A549 treated with CpdA at 1 μM for 4 hours (cell line): ENCODE measurements at places on chromosomes 3 and 15. TPM values are rescaled to one million over a fixed set of nuclear protein-coding genes. Genes with fewer than 3 reads are reported as not detected.

EPHB1 gene
- total RNA-seq: 0.05 to 0.37 TPM (median 0.16 TPM) in 4 of 5 replicates, not detected in the other

SLC51A gene
- total RNA-seq: not detected in 5 replicates

DUOXA2 gene
- total RNA-seq: not detected in 5 replicates

SETMAR gene
- total RNA-seq: 8.3 to 9.1 TPM (median 8.9 TPM) in 5 replicates

KCNMB3 gene
- 0.99 to 1.7 TPM (median 1.5 TPM) in 5 replicates for total RNA-seq

BUB1B gene
- total RNA-seq: 28.2 to 33.9 TPM (median 30.0 TPM) in 5 replicates

ANKDD1A gene
- 1.5 to 1.9 TPM (median 1.8 TPM) in 5 replicates for total RNA-seq

MORC1 gene
- total RNA-seq: not detected in 5 replicates

PLS1 gene
- total RNA-seq: 12.9 to 15.5 TPM (median 14.4 TPM) in 5 replicates

SOX14 gene
- total RNA-seq: not detected in 5 replicates

KBTBD13 gene
- not detected in 5 replicates for total RNA-seq

SNX4 gene
- total RNA-seq: 19.8 to 27.8 TPM (median 23.4 TPM) in 5 replicates

MYO1E gene
- total RNA-seq: 177 to 223 TPM (median 211 TPM) in 5 replicates

PP2D1 gene
- not detected in 5 replicates for total RNA-seq

ZNF654 gene
- 3.1 to 4.7 TPM (median 3.4 TPM) in 5 replicates for total RNA-seq

DNAH1 gene
- 0.52 to 1.1 TPM (median 1.1 TPM) in 5 replicates for total RNA-seq

CCDC33 gene
- total RNA-seq: 5.8 to 7.8 TPM (median 6.1 TPM) in 5 replicates

CKMT1A gene
- 1.2 to 3.3 TPM (median 2.4 TPM) in 5 replicates for total RNA-seq

STARD5 gene
- 2.0 to 2.5 TPM (median 2.2 TPM) in 5 replicates for total RNA-seq

PDCD6IP gene
- total RNA-seq: 133 to 168 TPM (median 158 TPM) in 5 replicates

KCNMB2 gene
- not detected in 5 replicates for total RNA-seq
